Muscle of leg (tissue), 16 donors: ENCODE measurements at places on chromosomes 13 and 19. TPM values are rescaled to one million over a fixed set of nuclear protein-coding genes. Genes with fewer than 3 reads are reported as not detected.

DNA sequence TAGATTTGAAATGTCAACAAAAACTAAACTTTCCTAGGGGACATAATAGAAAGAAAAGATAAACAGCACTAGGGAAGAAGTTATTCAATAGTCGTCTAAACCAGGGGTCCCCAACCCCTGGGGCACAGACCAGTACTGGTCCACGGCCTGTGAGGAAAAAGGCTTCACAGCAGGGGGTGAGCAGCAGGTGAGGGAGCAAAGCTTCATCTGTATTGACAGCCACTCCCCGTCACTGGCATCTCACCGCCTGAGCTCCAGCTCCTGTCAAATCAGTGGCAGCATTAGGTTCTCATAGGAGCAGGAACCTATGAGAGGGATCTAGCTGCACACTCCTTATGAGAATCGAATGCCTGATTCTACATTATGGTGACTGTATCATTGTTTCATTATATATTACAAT lies 382.7 kb downstream of the MYO16 start:
- no peak overlapping the region for H3K4me3 ChIP-seq
- no peaks in the 10 kb centered on the region for H3K4me1 ChIP-seq
- no peaks in the 10 kb centered on the region for H3K36me3 ChIP-seq
- H3K27me3 ChIP-seq, result no peaks in the 10 kb centered on the region

DNA sequence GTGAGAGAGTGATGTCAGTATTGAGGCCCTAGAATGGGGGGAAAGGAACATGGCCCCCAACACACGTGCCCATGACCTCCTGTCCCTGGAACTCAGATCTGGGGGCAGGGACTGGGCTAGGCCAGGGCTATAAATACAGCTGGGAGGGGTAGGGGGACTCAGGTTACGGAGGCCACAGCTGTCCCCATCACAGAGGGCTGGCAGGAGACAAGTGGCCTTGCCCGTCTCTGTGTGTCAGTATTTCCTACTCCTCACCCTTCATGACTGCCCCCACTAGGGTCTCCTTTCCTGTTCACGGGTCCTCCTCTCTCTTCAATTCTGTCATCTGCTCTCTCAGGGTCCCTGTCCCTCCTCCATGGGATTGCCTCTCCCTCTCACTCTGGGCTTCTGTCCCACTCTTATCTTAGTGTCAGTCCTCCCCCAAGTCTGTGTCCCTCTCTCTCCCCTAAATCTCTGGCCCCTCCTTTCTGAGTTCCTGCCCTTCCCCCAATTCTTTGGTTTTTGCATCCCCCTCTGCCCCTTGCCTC lies 687 bp upstream of the HRC start:
- H3K36me3 ChIP-seq, result peaks cover 3% of the 10 kb centered on the region
- H3K27ac ChIP-seq, result peak overlapping the region; percentile 99
- H3K27me3 ChIP-seq, result no peaks in the 10 kb centered on the region
- H3K4me3 ChIP-seq, result peak overlapping the region; percentile 31

- no peak overlapping the region for H3K27ac ChIP-seq
- no peak for DNase-seq
- no peaks in the 10 kb centered on the region for H3K4me1 ChIP-seq
- H3K27me3 ChIP-seq, result no peaks in the 10 kb centered on the region
Observed at GRCh38 chr19:37346091-37346490, 24.8 kb upstream of the ZNF527 start.

- H3K4me3 ChIP-seq, result no peak overlapping the region
- no peak for DNase-seq
- H3K36me3 ChIP-seq, result no peaks in the 10 kb centered on the region
- no peak overlapping the region for H3K27ac ChIP-seq
- no peaks in the 10 kb centered on the region for H3K4me1 ChIP-seq
- H3K27me3 ChIP-seq, result no peaks in the 10 kb centered on the region
Observed at GRCh38 chr13:65881561-65882155, 1348.5 kb downstream of the PCDH9 start.

- no peaks in the 10 kb centered on the region for H3K36me3 ChIP-seq
- no peak overlapping the region for H3K4me3 ChIP-seq
- DNase-seq, result no peak
Observed at GRCh38 chr13:47036294-47037008, 139.6 kb upstream of the HTR2A start.

- no peaks in the 10 kb centered on the region for H3K27me3 ChIP-seq
- H3K4me3 ChIP-seq, result no peak overlapping the region
- H3K36me3 ChIP-seq, result peaks cover 46% of the 10 kb centered on the region
- DNase-seq, result no peak
Observed at GRCh38 chr19:54209058-54209810, 8.6 kb downstream of the RPS9 start.

DNA sequence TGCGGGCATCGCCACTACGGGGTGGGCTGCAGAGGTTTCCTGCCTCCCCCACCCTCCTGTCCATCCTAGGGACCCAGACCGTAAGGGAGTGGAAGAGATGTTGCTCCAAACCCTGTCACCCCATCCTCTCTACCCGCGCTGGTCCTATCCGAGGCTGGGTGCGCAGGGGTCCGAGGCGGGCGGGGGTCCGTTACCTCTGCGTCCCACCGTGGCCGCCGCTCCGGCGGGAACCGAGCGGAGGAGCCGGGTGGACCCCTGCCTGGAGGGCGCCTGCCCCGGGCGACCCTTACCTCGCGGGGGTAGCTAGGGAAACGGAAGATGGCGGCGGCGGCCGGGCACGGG lies at the start of gene DGKH:
DGKH (plus strand) TSS at position 307 of the 342 bp plus-strand sequence. CDS start 126 bp downstream, outside the sequence.
- peaks cover 20% of the 10 kb centered on the region for H3K27me3 ChIP-seq
- DNase-seq, result no peak
- peak within 1 kb of the TSS; percentile 84 for H3K27ac ChIP-seq

DNA sequence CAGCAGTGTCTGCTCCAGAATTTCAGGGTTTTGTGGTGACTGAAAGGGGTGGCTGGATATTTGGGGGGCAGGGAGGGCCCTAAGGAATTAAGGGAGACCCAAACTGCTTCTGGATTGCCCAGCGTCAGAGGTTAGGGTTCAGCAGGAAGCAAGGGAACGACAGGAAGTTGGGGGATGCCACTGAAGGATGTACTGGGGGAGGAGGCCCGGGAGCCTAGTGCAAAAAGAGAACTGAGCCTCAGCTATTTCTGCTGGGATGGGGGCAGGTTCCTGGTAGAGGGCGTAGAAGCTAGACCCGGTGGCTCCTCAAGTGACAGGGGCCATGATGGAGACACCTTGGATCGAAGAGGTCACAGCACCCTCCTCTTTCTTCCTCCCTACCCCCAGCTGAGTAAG lies 1.1 kb downstream of the CYP2S1 start:
- no peak overlapping the region for H3K4me3 ChIP-seq
- H3K36me3 ChIP-seq, result no peaks in the 10 kb centered on the region
- peak; percentile 20 for DNase-seq

GRCh38 chr19:39315933-39316332 lies 4.7 kb downstream of the LRFN1 start:
- H3K27ac ChIP-seq, result no peak overlapping the region
- peaks cover 11% of the 10 kb centered on the region for H3K36me3 ChIP-seq
- H3K4me3 ChIP-seq, result no peak overlapping the region
- H3K4me1 ChIP-seq, result peaks cover 9% of the 10 kb centered on the region

DNA sequence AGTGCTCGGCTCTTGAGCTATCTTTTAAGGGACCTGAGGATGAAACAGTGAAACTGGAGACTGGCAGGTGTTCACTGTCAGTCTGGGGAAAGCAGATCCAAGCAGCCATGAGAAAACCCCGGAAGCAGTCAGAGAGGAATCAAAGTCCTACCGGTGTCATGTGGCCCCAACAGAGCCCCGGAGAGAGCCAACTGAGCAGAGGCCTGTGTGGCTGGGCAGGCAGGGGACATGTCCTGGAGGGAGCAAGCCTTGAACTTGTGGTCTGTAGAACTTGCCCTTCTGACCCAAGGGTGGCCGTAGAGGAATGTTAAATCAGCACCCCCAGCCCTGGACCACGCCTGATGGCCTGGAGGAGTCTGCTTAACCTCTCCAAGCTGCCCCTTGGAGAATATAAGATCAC lies 113.7 kb upstream of the ZNF507 start:
- DNase-seq, result no peak
- H3K4me3 ChIP-seq, result no peak overlapping the region
- no peaks in the 10 kb centered on the region for H3K4me1 ChIP-seq
- no peaks in the 10 kb centered on the region for H3K36me3 ChIP-seq
- no peak overlapping the region for H3K27ac ChIP-seq

- DNase-seq, result no peak
- no peak overlapping the region for H3K4me3 ChIP-seq
- peaks cover 25% of the 10 kb centered on the region for H3K4me1 ChIP-seq
- H3K36me3 ChIP-seq, result no peaks in the 10 kb centered on the region
Observed at GRCh38 chr13:44762911-44763310, 186.8 kb upstream of the TSC22D1 start.

DNA sequence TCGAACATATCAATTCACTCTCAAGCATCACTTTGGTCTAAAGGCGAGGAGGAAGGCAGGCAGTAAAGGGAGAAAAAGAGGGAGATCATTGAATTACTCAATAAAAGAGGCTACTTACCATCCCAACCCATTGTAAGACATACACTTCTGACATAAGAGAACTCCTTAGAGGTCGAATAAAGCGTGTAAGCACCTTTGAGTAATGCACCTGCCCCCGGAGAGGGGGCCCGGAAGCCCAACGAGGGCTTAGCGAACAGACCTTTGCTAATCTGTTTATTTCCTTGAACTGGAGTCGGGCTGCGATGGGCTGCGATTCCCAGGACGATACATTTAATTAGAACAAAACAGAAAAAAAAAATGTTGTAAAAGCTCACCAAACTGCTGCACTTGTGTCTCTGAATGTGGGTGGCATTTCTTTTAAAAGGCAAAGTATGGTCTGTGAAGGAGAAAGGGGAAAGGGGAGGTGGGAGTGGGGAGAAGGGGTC lies 3.0 kb downstream of the ZC3H4 start:
- H3K27ac ChIP-seq, result peak overlapping the region; percentile 100
- H3K27me3 ChIP-seq, result no peaks in the 10 kb centered on the region
- H3K36me3 ChIP-seq, result peaks cover 17% of the 10 kb centered on the region
- H3K4me1 ChIP-seq, result peaks cover 28% of the 10 kb centered on the region

GRCh38 chr13:31093145-31093885 lies 68.4 kb downstream of the HSPH1 start:
- no peak overlapping the region for H3K4me3 ChIP-seq
- no peak overlapping the region for H3K27ac ChIP-seq

DNA sequence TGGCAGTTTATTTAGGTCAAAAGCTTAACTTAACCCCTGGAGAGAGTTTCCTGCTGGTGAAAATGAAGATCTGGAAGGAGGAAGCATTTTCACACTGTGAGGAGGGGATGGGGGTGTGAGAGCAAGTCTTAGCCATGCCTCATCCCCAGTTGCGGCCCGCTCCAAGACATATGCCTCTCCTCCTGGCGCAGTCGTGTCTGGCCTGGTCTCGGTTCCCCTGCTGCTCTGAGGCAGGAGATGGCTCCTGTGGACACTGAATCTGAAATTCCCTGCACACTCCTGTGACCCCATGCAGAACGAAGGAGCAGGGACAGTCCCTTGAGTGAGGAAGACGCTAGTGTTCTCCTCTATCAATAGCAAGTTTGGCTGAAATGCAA lies 360 bp upstream of the ZNF69 start:
- H3K4me3 ChIP-seq, result peak overlapping the region; percentile 71
- peaks cover under 1% of the 10 kb centered on the region for H3K27me3 ChIP-seq
- DNase-seq, result peak; percentile 15
- peaks cover 10% of the 10 kb centered on the region for H3K4me1 ChIP-seq
- no peaks in the 10 kb centered on the region for H3K36me3 ChIP-seq

- no peak overlapping the region for H3K4me3 ChIP-seq
- DNase-seq, result no peak
- no peaks in the 10 kb centered on the region for H3K36me3 ChIP-seq
- H3K27ac ChIP-seq, result no peak overlapping the region
- no peaks in the 10 kb centered on the region for H3K27me3 ChIP-seq
Observed at GRCh38 chr19:49507803-49508494, 4.5 kb upstream of the FCGRT start.

DNA sequence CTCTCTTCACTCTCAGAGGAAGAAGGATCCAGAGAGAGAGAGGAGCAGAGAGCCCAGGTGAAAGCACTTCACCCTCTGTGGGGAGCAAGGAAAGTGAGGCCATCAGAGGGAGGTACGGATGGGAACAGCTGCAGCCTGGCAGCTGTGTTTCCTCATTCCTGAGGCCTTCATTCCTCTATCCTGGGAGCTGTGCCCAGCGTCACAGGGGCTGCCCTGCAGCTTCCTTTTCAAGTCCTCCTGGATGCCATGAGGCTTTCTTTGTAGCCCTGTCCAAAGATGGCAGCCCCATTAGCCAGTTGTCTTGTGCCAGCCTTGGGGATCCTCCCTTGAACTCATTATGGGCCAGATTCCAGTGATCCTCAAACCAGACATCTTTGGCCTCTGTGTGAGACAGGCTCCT lies 76.8 kb upstream of the PCDH8 start:
- peak overlapping the region; percentile 74 for H3K27ac ChIP-seq
- H3K4me3 ChIP-seq, result no peak overlapping the region
- DNase-seq, result peak; percentile 81
- peaks cover 48% of the 10 kb centered on the region for H3K4me1 ChIP-seq

DNA sequence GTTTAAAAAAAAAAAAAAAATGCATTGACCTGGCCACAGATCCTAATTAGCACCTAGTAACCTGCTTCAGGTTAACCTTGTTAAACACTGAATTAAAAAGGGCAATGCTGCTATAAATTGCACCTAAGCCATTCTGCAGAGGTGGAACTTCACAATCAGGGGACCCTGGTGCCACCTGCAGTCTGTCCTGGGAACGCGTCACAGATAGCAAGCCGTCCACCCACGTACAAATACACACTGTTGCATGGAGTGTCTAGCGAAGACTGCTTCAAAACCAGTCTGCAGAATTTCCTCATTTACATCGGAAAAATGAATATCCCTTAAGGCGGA lies 169.3 kb downstream of the COL4A1 start:
- peaks cover 6% of the 10 kb centered on the region for H3K27me3 ChIP-seq
- H3K4me3 ChIP-seq, result peak overlapping the region; percentile 49
- H3K36me3 ChIP-seq, result no peaks in the 10 kb centered on the region
- H3K4me1 ChIP-seq, result peaks cover 45% of the 10 kb centered on the region
- H3K27ac ChIP-seq, result peak overlapping the region; percentile 68

GRCh38 chr13:78239714-78240113 lies 321.1 kb upstream of the EDNRB start:
- H3K36me3 ChIP-seq, result no peaks in the 10 kb centered on the region
- H3K27ac ChIP-seq, result no peak overlapping the region
- H3K4me3 ChIP-seq, result no peak overlapping the region
- no peak for DNase-seq
- no peaks in the 10 kb centered on the region for H3K27me3 ChIP-seq

DNA sequence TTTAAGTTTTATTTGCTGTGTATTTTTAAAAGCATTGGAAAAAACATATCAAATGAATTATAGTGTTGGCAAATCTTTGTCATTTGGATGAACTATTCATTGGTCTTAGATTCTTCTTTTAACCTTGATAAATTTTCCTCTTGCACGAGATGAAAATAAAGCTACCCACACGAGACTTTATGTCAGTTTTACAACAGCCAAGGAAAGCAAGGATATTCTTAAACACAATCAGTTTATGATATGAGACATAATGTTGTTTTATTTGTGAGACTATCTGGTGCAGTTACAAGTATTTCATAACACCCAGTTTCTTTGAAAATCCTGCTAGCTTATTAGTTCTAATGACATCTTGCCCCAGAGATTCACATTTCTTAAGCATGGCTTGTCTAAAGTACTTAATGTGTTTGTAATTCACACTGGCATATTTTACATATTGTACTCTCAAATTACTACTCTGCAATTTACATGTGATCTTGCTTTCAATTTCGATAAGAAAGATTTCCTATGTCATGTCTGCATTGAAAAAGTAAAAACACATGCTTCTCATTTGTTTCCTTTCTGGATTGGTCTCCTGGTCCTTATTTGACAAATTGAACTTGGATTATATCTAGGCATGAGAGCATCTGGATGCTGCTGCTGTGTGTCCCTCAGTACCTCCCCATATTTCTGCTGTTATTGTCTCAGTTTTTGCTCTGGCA lies 955.5 kb upstream of the PCDH9 start:
- no peak overlapping the region for H3K27ac ChIP-seq
- H3K27me3 ChIP-seq, result no peaks in the 10 kb centered on the region
- H3K36me3 ChIP-seq, result no peaks in the 10 kb centered on the region

Gene CNFN
- polyA plus RNA-seq, result not detected

Gene SLC35E1
- 34.7 TPM for polyA plus RNA-seq

Gene HS6ST3
- 0.69 TPM for polyA plus RNA-seq

Gene PRX
- polyA plus RNA-seq, result 7.8 TPM

Gene C13orf42
- polyA plus RNA-seq, result not detected

Gene MUC16
- polyA plus RNA-seq, result 0.04 TPM

Gene FCER2
- 1.0 TPM for polyA plus RNA-seq
